ENCODE measurements at places on chromosomes 1 and 21.

DNA sequence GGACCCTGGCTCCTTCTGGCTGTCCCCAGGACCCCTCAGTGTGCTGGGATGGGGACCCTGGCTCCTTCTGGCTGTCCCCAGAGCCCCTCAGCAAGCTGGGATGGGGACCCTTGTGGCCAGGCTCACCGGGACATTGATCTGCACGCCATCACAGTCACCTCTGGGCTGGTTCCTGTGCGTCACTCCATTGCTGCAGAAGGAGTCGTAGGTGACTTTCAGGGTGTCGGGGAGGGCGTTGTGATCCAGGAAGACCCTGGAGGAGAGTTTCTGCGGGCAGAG lies 19.7 kb upstream of the PTTG1IP start:
- no peak for DNase-seq

DNA sequence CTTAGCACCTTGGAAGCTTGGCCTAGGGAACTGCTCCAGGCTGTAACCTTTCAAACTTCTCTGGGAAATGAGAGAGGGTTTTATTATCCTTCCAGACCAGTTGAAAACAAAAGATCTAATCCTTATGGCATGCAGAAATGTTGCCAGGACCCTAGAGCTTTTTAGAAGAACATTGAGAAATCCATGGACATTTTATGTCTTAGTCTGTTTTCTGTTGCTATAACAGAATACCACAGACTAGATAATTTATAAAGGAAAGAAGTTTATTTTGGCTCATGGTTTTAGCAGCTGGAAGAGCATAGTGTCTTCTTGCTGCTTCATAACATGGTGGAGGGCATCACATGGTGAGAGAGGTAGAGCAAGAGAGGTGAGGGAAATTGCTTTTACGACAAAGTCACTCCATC lies 25.8 kb downstream of the OSBPL9 start:
- DNase-seq = no peak

DNA sequence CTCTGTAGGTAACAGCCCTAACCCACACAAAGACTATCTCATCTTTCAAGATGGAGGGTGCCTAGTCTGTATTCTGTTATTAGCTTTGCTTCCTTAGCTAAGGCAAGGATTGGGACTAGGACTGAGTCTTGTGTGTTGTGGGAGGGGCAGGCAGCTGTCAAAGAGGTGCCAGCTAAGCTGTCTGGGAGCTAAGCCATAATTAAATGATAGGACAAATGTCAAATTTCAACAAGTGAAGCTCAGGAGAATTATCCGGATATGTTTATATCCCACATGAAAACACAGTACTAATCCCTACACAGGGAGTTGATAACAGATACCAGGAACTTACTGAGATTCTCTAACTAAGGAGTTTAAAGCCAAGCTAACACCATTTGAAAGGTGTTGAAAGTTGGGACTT lies 70.5 kb upstream of the NGF start:
- DNase-seq = no peak

DNA sequence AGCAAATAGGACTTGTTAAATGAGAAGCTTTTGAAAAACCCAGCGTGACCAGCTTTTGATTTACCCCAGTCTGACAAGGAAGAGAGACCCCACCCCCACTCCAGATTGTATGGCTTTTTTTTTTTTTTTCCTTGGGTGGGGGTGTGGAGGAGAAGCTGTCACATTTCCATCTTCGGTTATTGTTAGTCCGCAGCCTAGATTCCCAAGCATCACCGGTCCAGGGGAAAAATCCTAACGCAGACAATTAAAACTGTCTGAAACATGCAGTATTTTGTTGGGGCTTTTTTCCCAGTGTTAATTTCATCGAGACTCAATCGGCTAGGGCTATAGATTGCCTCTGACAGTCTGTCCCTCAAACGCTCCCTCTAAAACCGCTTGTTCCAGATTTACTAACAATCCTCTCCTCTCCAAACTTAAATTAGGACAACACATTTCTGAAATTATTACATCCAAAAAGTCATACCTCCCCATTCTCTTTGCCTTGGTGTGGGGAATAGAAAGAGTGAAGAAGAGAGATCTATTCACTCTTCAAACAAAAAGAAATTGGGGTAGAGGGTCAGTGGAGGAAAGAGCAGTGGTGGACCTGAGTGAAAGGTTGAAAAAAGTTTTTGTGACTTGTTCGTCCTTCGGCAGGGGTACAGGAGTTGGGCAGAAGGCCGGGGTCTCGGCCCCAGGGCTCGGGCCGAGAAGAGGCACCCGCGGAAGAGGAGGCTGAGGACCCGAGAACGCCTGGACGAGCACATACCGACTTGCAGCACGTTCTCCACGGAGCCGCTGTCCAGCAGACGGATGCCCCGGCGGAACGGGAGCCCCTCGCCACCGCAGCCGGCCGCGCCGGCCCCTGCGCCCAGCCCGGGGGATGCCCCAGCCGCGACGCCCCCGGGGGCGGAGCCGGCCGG lies 1.1 kb downstream of the ZSWIM5 start:
- DNase-seq = peak; percentile 7

DNA sequence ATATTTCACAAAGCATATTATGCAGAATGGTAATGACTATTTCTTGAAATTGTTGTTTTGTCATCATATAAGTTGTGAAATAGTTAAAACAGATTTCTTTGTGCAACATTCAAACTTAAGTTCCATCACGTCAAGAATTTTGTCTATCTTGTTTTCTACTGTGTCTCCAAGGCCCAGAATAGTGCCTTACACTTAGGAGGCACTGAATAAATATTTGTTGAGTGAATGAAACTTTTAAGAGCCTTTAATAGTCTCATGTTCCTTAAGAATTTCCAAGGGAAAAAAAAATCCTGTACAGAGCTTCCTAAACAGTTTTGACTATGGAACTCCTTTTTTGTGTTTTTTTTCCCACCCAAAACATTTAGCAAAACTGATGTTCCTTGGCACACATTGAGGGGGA lies 50.8 kb upstream of the TNFSF18 start:
- DNase-seq = no peak

DNA sequence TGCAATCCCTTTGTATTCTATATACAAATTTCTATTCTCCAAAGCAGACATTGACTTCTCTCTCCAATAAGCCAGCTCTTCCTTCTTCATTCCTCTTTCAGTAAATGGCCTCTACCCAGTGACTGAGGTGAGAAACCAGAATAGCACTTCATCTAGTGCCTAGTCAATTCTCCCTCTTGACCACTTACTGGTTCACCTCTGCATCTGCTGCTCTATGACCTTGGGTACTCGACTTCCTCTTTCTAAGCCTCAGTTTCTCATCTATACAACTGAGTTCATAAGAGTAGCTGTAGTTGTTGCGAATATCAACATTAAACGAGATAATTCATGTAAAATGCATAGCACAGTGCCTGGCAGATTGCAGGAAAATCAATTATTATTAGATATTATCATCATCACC lies 12.4 kb downstream of the LYST start:
- DNase-seq = no peak

GRCh38 chr1:241462391-241462790 lies 57.2 kb downstream of the FH start:
- DNase-seq = no peak

- DNase-seq = no peak
Observed at GRCh38 chr1:6852136-6852890, 67.1 kb downstream of the CAMTA1 start.

DNA sequence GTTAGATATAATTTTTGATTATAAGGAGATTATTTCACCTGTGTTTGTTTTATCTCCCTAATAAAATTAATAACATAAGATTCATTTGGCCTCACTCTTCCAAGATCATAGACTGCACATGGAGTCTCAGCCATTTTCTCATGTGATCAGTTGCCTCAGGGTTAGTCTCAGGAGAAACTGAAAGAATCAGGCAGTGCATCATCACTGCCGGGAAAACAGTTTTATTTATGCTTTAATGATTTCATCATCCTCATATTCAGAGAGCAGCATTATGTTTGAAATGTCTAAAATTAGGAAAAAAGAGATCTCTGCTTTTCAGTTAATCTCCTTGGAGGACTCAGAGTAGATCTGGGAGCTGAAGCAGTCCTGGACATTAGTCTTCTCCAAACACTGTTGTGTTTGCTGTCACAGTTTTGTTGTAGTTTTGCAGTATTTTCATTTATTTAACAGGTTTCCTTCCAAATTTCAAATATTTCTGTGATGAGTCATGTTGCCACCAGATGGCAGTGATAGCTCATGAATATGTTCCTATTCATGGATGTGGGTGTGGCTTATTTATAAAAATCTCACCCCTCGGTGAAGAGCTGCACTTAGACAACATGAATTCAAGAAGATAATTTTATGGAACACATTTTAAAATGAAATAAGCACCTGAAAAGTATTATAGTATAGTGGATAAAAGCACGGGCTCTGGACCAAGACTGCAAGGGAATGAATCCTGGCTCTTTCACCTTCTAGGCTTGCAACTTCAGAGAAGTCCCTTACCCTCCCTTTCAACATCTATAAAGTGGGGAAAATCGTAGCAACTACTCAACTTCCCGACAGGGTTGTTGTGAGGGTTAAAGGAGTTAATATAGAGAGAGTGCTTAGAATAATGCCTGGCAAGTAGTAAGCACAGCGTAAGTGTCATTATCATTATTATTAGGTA lies 31.2 kb downstream of the CHD1L start:
- peak; percentile 69 for DNase-seq

GRCh38 chr1:172939475-172939874 lies 111.3 kb downstream of the TNFSF18 start:
- DNase-seq = no peak

DNA sequence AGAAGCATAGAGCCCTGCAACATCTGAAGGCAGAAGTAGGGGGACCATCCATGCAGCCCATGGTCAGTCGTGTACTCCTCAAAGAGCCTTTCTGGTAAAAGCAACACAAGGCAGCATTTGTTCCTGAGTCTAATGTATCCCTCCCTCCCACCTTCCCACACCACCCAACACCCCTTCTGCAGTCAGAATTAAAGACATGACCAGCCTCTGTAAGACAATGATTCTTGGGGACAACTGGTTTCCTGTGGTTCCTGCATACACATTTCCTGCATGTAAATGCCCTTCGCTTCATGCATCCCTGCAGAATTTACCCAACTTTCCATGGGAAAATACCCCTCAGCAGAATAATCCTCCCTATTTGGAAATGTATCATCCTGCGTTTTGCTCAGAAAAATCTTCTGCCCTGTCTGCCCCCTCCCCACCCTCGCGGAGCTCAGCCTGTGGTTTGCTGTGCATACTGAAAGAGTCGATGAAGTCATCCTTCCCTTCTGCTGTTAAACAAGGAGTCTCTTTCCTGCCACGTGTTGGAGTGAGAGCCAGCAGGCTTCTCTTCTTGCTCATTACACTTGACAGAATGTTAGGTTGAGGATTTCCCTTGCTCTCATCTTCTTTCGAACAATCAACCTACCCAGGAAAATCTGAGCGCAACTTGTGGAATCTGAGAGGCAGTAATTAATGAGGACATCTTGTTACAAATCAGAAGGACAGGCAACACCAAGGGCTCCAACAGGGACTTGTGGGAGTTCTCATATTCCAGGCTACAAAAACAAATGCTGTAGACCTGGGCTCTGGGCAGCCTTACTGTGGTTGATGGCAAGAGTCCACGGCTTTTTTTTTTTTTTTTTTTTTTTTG lies 4.7 kb downstream of the TNN start:
- no peak for DNase-seq

- DNase-seq = no peak
Observed at GRCh38 chr1:225440380-225441221, 12.8 kb upstream of the LBR start.

- no peak for DNase-seq
Observed at GRCh38 chr1:206000641-206001339, 2.4 kb downstream of the RAB7B start.

DNA sequence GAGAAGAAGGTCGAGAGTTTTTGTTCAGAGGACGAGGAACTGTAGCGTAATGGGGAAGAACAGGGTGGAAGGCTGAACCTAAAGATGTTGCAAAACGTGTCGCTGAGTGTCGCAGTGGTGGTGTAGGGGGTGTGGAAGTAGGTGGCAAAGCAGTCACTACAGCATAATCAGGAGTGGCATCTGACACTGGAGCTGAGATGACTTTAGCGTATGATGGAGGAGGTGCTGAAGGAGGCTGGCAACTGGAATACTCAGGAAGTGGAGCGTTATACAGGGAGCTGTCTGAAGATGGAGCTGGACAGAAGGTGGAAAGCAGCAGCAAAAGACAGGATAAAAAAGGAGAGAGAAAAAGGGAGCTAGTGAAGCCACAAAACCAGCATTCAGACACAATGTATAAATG lies 89.9 kb upstream of the LBR start:
- no peak for DNase-seq

GRCh38 chr1:204706838-204707509 lies 21.4 kb upstream of the LRRN2 start:
- DNase-seq = no peak

- no peak for DNase-seq
Observed at GRCh38 chr1:234536741-234537140, 57.8 kb upstream of the TARBP1 start.

GRCh38 chr1:163655565-163655964 lies 333.8 kb downstream of the NUF2 start:
- DNase-seq = no peak

GRCh38 chr1:9371391-9371935 lies 78.8 kb downstream of the SPSB1 start:
- no peak for DNase-seq

GRCh38 chr1:42461196-42461595 lies 1.9 kb upstream of the CCDC30 start:
- DNase-seq = no peak

- peak; percentile 9 for DNase-seq
Observed at GRCh38 chr1:209150114-209150513, 433.4 kb upstream of the CAMK1G start.

DNA sequence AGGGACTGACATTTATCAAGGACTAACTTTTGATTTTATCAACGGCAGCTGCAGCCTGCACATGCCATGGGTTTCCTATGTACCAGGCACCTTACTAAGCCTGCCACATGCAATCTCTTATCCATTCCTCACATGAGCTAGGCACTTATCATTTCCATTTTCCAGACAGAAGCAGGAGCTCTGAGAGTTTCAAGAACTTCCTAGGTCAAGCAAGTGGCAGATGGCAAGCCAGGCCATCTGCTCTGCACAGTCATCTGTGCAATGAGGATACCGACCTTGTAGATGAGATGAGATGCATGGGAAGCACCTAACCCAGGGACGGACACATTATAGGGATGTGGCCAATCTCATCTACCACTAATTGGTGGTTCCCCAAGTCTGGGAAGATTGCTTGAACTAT lies 339.4 kb upstream of the USP24 start:
- DNase-seq = no peak

DNA sequence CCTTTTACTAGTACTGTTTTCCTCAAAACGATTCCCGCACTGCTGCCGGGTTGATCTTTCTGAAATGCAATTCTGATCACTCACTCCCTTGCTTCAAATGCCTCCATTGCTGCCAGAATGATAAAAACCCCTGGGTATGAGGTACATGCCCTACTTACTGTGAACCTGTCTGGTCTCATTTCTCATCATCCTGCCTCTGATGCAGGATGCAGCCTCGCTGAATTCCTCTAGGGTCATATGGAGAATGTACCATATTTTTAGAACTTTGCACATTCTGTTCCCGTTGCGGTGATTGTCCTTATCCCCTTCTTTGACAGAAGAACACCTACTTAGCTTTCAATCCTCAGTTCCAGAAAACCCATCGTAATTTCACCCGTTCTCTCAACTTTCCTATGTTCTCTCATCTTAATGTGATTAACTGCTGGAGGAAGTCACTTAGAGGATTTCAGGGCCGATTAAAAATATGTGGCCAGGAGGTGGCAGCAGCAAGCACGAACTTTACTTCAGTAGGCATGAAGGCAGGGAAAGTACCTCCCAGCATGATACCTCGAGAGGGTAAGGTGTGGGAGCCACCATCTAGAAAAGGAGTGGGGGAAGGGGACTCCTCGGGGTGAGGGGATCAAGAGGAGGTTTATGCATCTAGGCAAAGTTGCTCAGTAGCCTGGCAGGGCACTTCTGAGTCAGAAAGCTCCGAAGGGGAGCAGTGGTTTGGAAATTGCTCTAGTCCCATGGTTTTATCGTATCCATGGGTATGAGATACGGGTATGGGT lies 361.5 kb upstream of the ZP4 start:
- DNase-seq = peak; percentile 19
